RCC 7860 (cell line): ENCODE measurements at places on chromosomes 7 and 10.
A peak's percentile ranks its signal among the peaks of the same experiment; 100 is the strongest.

GRCh38 chr10:109978481-109978880 lies 29.3 kb upstream of the ADD3 start:
- DNase-seq, result peak; percentile 14

DNA sequence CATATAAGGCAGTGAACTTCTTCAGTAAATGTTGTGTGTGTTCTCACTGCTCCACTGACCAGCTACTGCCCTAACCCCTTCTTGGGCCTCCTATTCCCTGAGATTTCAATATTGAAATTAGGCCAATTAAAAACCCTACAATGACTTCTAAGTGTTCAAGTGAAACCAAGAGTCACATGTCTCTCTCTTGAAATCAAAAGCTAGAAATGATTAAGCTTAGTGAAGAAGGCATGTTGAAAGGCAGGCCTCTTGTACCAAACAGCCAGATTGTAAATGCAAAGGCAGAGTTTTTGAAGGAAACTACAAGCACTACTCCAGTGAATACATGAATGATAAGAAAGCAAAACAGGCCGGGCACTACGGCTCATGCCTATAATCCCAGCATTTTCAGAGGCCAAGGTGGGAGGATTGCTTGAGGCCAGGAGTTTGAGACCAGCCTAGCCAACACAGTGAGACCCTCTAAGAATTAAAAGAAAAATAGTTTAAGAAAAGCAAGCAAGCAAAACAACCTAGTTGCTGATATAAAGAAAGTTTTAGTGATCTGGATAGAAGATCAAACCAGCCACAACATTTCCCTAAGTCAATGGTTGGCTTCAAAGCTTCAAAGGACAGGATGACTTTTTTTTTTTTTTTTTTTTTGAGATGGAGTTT lies 22.3 kb downstream of the BRAF start:
- no peak for DNase-seq

- no peak for DNase-seq
Observed at GRCh38 chr10:100827819-100828737, 82.7 kb downstream of the PAX2 start.

DNA sequence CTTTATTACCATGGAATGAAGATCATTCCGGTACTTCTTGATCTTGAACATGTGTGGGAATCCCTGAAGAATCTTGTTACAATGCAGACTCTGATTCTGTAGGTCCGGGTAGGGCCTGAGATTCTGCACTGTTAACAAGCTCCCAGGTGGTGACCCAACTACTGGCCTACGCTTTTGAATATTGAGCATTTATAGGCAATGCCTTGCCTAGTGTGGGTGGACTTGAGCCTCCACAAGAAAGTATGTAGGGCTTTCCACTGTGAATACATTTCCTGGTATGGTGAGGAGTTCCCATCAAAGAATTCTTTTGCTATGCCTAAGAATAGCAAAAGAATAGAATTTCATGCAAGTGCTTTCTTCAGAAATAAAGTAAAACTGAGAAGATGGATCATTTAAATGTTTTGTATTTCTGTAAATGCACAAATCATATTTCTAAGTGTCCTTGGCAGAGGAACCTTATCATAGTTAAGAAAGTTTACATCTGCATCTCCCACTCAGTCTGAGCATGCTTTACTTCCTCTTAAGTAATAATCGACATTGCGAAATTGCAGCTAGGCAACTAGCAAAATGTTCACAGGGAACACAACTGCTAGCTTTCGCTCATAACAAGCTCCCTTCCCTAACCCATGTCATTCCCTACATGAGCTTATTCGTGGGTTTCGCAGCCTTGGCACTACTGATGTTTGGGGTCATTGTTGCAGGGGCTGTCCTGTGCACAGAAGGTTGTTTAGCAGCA lies 71.4 kb downstream of the AHR start:
- peak; percentile 59 for DNase-seq

GRCh38 chr10:127400216-127400615 lies 148.9 kb upstream of the NPS start:
- no peak for DNase-seq

DNA sequence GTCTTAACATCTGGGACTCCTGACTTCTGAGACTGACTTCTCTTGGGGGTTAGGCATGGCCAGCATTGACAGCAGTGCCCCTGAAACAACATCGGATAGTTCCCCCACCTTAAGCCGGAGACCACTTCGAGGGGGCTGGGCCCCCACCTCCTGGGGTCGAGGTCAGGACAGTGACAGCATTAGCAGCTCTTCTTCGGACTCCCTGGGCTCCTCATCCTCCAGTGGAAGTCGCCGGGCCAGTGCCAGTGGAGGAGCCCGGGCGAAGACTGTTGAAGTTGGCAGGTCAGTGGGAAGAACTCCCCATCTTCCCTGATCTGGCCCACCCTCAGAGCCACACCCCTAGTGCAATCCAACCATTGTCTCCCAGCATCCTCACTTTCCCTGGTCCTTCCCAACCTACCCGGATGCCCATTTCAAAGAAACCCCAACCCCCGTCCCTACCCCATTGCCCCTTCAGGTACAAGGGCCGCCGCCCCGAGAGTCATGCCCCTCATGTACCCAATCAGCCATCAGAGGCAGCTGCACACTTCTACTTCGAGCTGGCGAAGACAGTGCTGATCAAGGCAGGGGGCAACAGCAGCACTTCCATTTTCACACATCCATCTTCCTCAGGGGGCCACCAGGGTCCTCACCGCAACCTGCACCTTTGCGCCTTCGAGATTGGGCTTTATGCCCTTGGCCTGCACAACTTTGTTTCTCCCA lies 12.1 kb downstream of the ZSWIM8 start:
- no peak for DNase-seq

DNA sequence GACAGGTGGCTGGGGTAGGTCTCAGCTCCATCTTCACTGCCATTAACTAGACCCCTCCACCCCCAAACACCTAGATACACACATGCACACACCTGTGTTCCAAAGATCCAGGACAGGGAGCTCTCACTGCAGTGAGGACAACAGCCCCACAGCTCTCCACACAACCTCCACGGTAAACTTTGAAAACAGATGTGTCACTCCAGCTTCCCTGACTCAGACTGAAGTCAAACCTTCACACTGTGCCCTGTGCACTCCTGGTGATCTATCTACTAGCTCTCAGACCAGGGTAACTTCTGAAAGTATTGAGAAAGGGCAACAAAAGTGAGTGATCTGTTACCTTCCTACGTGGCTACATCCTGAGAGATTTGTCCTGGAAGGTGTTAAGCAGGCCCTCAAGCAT lies 519.8 kb downstream of the XPNPEP1 start:
- DNase-seq, result no peak

DNA sequence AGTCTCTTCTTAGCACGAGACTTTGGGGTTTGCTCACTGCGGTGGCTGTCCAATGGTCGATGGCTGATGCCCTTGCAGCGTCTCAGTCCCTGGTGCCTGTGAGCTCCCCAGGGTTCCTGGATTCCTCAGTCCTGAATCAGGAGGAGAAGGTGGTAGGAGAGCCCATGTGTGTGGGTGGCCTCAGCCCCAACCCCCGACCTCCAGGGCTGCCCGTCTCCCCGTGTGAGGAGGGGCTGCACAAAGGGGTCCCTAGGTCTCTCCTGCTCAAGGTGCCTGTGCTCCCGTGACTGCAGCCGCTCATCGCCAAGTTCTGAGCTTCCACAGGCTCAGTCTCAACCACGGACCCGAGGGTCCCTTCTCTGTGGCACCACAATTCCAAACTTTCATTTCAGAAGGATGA lies 142.9 kb downstream of the VIPR2 start:
- DNase-seq, result no peak

DNA sequence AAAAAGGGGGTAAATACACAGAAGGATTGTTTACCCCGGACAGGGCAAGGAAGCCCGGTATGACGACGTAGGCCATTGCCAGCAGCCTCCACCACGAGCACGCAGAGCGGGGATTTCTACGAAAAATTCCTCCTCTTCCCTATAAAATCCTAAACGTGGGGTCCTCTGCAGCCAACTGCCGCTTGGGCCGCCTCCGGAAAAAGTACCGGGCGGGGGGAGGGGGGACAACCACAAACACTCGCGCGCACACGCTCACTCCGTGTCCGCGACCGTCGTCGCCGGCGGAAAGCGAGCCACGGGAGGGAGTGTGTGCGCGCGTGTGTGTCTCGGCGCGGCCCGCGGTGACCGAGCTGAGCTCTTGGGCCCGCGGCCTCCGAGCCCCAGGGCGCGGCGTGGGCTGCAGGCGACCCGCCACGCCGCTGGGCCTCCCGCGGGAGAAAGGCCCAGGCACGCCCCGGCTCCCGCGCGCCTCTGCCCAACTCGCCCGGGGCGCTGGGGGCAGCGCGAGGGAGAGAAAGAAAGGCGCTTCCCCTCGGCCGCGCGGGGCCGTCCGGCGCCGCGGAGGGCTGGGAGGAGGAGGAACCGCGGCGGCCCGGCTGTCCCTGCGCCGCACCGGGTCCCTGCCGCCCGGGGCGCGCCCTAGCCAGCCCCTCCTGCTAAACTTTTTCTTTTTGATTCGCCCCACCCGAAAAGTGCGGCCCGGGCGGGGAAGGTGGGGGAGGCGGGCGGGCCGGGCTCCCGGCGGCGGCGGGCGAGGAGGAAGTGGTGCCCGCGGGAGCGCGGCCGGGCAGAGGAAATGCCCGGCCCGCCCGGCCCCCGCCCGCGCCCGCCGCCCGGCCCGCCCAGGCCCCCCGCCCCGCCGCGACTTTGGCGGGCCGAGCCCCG lies 1.5 kb downstream of the CTBP2 start:
- peak; percentile 39 for DNase-seq

DNA sequence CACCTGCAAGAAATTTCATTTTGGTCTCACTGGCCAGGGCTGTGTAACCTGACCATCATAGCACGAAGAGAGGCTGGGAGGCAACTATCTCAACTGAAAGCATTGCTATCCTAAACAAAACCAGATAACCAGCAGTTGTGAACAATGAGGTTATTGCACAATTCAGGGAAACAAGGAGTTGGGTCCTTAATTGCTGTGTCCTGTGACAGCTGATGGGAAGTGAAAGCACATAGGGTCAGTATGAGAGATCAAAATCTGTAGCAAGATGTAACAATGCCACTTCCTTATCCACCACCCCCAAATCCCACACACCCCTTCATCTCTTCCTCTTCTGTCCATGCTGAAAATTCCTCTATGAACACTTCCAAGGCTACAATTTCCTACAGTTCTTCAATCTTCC lies 80.2 kb downstream of the HTR7 start:
- DNase-seq, result no peak

- no peak for DNase-seq
Observed at GRCh38 chr7:74503943-74504342, 50.2 kb downstream of the GTF2IRD1 start.

DNA sequence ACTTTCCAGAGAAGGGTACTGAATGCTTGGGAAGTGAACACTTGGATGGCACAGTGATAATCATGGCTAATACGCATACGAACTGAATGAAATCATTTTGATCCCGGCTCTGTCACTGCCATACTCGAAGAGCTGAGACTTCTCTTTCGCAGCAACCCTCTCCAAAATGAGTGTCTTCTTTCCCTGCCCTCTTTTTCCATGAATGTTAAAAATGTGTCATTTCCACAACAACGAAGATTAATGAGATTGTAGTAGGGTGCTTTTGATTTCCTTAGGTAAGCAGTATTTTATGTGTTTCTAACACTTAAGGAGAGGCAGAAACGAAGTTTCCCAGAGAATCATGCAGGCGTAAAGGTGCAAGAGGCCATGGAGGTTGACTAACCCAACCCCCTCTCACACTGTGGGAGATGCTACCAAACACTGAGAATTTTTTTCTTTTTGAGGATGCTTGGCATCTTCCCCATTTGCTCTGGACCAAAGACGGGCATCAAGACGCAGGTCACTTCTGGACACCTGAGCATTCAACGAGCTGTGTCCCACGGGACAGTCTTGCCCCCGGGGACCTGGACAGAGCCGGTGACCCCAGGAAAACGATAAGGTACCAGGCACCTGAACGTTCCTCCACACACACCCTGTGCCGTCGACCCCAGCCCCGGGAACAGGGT lies 823 bp downstream of the COPG2 start:
- no peak for DNase-seq

- no peak for DNase-seq
Observed at GRCh38 chr10:97101166-97101940, 84.4 kb downstream of the SLIT1 start.

DNA sequence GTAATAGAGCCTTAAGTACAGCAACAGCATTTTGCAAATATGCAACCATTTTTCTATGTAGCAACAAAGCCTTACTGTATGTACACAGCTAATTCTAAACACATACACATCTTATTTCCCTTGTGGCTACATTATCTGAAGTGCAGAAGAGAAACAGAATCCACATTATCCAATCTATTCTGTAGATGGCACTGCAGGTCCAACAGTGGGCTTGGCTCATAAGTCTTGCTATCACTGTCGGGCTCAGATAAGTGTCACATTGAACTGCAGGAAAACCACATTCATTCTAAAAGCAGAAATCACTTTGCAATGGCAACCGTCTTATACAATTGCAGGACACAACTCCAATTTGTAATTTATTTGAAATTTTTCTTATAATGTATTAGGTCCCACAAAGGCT lies 109.8 kb upstream of the NOBOX start:
- DNase-seq, result no peak

DNA sequence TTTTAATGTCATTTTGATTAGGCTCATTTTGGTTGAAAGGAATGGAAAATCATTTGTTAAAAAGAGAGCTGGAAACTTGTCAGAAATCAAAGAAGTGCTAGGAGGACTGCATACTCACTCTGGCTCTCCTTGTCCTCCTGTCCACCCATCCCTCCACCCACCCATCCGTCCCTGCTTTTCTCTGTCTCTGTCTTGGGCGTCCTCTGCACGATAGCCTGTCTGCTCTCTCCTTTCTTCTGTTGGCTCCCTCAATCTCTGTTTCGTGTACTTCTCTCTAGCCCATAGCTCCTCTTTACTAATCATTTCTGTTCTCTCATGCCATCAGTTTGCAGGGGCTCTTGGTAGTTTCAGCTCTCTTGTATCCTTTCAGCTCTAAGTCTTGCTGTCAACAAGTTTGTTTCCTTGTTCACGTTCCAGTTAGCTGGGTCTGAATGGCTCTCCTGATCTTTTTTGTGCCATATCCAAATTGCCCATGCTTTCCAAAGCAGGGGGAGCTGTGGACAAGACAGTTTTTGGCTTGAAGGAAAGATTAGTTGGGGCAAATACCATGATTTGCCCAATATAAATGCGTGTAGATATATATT lies 75.6 kb downstream of the KAT6B start:
- no peak for DNase-seq

DNA sequence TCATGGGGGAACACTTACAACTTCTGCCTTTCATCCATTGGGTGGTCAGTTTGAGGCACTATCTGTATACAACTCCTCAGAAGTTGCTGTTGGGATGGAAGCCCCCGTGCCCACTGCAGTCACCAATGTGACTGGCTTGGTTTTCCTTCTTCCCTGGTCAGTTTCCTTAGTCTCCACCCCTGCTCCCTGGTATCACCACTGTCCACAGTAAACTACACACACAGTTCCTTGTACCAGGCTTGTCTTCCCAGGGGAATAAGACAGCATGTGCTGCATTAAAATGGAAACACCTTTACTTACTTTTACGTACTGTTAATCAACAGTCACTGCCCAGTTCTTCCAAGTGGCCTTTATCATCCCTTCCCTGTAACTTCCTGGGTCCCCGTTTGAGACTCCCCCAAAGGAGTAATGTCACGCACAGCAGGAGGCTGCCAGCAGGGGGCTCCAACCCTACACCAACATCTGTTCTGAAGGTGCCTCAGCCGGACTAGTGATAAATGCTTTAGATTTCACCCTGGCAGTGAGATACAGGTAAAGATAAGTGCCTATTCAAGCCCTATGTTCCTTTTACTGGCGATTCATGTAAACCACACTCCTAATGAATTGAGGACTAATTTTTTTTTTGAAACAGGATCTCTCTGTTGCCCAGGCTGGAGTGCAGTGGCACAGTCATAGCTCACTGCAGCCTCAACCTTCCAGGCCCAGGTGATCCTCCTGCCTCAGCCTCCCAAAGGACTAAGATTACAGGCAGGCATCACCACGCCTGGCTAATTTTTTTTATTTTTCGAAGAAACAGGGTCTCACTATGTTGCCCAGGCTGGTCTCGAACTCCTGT lies 45.3 kb upstream of the PIK3AP1 start:
- DNase-seq, result peak; percentile 54
